ENCODE measurements at places on chromosomes 3 and 15.

DNA sequence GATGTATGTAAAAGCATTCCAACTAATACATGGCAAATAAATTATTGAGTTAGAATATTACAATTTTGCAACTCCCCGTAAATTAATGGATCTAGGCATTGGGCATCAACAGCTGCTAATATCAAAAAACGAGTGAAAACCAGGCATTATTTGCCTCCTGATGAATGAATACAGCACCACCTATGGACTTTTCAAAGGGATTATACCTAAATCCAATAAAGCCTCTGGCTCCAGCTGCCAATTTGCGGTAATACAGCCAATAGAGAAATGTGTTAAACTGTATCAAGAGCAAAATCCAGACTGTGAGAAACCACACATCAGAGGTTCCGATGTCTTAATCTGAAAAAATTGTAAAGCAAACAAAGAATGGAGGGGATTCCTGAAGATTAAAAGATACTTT, 16.3 kb upstream of the A4GNT start:
- DNase-seq, result no peak

DNA sequence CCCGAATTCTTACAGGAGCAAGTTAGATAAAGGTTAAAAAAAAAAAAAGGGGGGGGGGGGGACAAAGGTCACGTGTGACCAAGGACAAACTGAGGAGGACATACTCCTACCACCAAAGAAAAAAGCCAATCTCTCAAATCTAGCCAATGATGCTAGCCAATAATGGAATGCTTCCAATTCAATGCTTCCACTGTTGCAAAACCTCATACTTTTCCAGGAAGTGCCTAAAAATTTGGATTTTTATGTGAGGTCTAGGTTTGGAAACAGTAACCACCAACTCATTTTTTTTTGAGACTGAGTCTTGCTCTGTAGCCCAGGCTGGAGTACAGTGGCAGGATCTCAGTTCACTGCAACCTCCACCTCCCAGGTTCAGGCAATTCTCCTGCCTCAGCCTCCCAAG, 11.4 kb downstream of the MSL2 start:
- DNase-seq, result no peak

DNA sequence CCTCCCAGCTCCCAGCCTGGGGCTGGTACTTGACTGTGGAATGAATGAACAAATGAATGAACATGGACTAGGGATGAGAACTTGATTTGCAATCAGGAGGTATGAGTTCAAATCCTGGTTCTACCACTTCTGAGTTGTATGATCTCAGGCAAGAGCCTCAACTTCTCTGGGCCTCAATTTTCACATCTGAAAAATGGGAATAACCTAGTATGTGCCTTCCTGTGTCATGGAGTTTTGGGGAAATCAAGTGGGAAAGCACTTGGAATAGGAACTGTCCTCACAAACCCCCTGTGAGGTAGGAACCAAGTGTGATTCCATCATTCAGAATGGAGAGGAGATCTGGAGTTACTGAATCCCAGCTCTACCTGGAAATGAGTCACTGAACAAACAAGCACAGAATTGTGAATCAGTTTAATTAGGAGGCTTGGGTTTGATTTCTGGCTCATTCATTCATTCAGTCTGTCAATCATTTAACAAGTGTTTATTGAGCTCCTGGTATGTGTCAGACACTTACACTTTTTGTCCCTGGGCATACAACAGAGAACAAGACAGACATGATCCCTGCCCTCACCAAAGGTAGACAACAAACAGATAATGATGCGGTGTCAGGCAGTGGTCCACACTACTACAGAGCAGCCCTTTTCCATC, 29.7 kb downstream of the DNASE1L3 start:
- no peak for DNase-seq

- DNase-seq, result no peak
These were observed 33.9 kb upstream of the PLXNA1 start for GRCh38 chr3:126948980-126949535.

DNA sequence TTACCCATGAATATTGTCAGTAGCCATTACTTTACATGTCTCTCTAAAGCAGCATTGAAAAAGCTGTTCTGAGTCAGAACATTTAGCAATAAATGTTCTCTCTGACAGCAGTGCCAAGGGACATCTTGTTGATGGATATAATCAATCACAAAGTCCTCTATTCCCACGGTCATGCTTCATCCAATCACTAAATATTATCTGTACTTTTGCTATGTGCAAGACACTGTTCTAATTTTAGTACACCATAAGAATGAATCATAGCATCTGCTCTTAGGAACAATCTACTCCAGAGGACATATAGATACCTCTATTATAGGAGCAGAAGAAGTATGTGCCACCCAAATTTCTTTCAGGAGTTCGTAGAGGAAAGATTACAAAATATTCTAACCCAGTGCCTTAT, 142.5 kb upstream of the MBNL1 start:
- DNase-seq, result no peak

DNA sequence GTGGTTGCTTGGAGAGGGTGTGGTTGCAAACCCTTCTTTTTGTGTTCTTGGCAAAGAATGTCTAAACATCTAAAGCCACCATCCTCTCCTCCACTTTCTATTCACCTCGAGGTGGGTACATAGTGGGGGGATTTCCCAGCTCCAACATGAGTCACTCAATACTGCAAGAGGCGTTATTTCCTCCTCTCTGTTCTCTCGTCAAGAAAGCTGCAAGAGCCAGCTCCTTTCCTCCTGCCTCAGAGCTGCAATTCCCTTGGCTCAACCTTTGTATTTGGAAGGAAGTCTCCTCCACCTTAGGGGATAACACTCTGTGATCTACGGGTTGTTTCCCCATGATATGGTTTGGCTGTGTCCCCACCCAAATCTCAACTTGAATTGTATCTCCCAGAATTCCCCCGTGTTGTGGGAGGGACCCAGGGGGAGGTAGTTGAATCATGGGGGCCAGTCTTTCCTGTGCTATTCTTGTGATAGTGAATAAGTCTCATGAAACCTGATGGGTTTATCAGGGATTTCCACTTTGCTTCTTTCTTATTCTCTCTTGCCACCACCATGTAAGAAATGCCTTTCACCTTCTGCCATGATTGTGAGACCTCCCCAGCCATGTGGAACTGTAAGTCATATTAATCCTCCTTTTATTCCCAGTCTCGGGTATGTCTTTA, 138.4 kb downstream of the PLCL2 start:
- no peak for DNase-seq

DNA sequence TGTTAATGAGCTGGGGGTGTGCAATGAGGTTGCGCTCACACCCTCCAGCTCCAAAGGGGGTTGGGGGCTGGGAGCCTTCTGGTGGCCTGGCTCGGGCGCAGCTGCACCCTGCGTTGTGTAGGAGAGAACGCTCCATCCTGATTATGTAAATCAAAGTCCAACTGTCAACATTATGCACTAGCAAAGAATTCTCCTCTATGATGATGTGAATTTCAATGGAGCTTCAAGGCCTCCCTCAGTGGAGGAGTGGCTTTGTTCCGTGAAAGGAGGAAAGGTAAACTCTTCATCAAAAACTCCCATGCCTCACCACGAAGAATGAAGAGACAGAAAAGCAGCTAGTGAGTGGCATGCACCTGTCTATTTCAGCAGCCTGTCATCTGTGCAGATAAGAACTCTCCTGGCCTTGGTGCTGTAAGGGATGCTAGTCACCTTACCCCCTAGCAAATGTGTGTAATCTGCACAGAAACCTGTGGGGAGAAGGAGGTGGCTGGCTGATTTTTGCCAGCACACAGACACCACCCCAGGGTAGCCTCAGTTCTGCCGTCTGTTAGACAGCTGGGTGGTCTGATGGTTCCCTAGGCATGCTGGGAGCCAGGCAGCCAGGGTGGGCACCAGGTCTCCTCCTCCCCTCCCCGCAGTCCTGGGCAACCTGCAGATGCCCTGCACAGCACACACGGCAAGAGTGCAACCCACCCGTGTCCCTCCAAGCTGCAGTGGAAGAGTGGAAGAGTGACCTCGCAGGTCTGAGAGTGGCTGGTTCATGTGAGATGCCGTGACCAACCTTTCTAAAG, 47.0 kb upstream of the TRPM1 start:
- DNase-seq, result peak; percentile 46

- no peak for DNase-seq
These were observed 674.8 kb downstream of the TBL1XR1 start for GRCh38 chr3:176522436-176522835.

DNA sequence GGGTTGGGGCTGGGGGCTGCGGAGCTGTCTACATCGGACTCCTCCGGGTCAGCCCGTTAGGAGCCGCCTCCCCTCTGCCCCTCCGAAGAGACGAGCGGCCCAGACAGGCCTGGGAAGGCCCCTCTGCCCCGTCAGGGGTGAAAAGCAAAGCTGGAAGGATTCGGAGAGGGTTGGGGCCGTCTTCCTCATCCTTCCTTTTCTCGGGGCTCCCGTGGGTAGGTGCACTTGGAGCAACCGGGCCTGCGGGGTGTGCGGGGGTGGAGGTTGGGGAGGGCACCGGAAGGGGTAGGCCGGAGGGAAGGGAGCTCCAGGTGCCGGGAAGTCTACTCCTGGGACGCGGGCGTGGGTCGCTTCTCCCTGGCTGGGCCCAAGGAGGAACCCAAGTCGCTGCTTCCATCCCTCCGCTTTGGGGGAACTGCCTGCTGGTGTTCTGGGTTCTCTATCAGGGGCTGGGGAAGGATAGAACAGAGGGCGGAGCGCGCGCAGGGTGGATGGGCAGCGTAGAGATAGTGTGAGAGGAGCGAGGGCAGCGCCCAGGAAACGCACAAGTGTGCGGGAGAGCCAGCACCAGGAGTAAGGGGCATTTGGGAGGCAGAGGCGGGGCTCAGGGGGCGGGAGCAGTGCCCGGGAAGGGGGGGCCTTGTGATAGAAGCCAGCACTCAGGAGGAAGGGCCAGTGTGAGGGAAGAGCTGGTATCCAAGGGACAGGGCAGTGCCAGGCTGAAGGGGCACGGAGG, 590 bp downstream of the POLR2H start:
- DNase-seq, result peak; percentile 93

- no peak for DNase-seq
These were observed 739.9 kb upstream of the NR2F2 start for GRCh38 chr15:95590533-95591044.

DNA sequence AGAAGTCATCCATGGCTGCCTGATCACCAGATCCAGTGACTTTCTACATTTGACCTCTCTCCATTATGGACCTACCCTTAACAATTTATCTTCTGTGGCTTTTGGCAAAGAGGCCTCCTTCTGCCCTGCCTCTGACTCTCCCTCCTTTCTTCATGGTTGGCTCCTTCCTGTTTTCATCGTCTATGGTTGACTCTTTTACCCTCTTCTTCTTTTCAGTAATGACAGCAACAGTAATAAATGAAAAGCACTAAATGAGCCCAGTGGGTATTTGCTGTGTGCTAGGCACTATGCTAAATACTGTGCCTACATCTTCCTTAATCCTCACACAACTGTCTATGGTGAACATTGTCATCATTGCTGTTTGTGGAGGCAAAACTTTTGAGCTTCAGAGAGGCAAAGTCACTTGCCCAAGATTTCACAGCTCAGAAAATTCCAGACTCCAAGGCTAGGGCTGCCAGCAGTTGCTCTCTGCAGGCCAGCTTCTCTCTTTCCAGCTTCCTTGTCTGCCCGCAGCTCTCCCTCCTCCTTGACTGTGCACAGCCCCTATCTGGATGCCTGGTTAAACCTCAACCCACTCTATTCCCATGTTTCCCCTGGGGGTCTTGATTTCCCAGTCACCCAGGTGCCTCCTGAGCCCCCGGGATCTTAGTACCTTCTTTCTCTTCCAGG, 24.6 kb downstream of the ITPR1 start:
- no peak for DNase-seq

- peak; percentile 68 for DNase-seq
These were observed 115.2 kb downstream of the PEX5L start for GRCh38 chr3:179921500-179921899.

Measured in NCI-H510A treated with DMSO at 0.1 percent for 48 hours (cell line).